Stimulated activated naive CD4-positive, alpha-beta T cell treated with Interleukin-2 at 50 U/mL for 16 hours (primary cell): ENCODE measurements at places on chromosomes 6 and 20.
A peak's percentile ranks its signal among the peaks of the same experiment; 100 is the strongest.

GRCh38 chr6:149840345-149841075 lies 23.6 kb downstream of the LRP11 start:
- DNase-seq, result peak; percentile 29

DNA sequence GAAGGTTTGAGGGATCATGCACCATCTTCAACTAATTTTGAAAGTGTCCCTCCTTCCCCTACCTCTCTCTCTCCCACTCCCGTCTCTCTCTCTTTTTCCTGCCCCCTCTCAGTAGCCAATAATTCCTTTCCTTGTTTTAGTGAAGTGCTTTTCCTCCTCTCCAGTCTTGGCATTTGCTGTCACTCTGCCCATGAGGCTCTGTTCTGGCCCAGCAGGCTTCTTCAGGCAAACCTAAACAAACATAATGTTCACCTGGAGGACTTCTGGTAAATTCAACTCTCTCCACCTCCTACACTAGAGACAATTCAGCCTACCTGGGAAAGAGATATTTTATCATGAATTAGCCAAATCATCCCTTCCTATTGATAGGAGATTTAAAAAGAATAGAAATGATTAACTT lies 320.4 kb upstream of the RNF24 start:
- no peak for DNase-seq

GRCh38 chr6:150247803-150248202 lies 105.0 kb downstream of the PPP1R14C start:
- DNase-seq, result no peak

DNA sequence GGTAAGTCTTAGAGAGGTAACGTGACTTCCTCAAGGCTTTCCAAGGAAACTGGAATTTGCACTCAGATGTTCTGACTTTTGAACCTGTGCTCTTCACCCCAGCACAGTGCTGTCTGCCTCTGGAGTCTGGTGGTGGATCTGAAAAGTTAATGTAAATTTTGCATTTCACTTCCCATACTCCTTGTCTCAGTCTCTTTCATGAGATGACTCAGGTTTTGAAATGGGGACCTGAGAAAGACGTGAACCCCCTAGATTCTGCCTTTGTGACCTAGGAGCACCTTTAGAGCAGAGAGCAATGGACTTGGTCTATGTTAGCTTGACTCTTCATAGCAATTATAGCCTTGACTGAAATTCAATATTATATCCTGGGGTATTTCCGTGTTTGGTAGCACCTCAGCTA lies 223.0 kb downstream of the QKI start:
- DNase-seq, result no peak
